ENCODE measurements at places on chromosomes 7 and 10. TPM values are rescaled to one million over a fixed set of nuclear protein-coding genes. Genes with fewer than 3 reads are reported as not detected.

OPALIN gene
- total RNA-seq, result not detected

ETV1 gene
- 134 TPM for total RNA-seq

OPN4 gene
- total RNA-seq, result not detected

NKX2-3 gene
- not detected for total RNA-seq

C10orf105 gene
- 1.0 TPM for total RNA-seq

PNLIPRP2 gene
- total RNA-seq, result not detected

TCERG1L gene
- not detected for total RNA-seq

LLCFC1 gene
- total RNA-seq, result not detected

TMEM209 gene
- total RNA-seq, result 23.5 TPM

COL28A1 gene
- total RNA-seq, result 2.3 TPM
